ENCODE measurements at places on chromosomes 7 and 10.

DNA sequence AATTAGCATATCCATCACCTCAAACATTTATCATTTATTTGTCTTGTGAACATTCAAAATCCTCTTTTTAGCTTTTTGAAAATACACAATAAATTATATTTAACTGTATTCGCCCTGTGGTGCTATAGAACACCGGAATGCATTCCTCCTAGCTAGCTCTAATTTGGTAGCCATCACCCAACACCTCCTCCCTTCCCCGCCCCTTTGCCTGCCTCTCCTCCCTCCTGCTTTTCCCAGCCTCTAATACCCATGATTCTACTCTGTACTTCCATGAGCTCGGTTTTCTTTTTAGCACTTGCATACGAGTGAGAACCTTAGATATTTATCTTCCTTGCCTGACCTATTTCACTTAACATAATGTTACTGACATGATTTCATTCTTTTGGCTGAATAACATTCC, 80.1 kb downstream of the ANKRD26 start:
- no peak for DNase-seq

DNA sequence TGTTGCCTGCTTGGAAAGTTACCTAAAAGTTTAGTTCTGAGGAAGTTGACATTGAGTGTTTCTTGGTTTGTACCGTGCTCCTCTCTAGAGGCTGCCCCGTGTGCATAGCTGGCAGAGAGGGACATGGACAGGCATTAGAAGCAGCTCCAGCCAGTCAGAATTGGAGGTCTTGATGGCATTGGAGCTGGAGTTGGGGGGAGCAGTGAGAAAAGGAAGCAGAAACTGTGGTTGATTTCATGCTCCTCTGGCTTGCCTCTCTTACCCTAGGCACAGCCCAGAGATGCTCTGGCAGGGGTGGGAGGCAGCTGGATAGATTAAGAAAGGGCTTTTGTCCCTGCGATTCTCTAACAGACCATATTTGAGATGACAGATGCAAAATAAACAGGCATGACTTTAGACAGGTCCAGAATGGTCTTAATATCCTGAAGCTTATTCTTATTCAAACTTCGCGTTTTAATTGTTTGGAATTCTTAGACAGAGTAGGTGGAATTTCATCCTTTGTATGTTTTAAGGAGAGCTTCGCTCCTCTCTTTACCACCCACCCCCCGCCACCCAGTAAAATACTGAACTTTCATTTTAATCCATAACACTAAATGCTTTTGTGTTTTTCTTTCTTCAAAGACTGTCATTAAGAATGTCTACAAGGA, 73.5 kb upstream of the GLCCI1 start:
- DNase-seq, result no peak

- DNase-seq, result no peak
These were observed 49.0 kb downstream of the PRR15 start for GRCh38 chr7:29612596-29612995.

- no peak for DNase-seq
These were observed 174.1 kb downstream of the AHR start for GRCh38 chr7:17472518-17472917.

- no peak for DNase-seq
These were observed 2.0 kb upstream of the TNRC18 start for GRCh38 chr7:5425507-5426225.
